ENCODE measurements at places on chromosomes 2 and 18. TPM values are rescaled to one million over a fixed set of nuclear protein-coding genes. Genes with fewer than 3 reads are reported as not detected.

Gene SKOR2
- not detected for total RNA-seq

GRCh38 chr2:77034445-77034844 lies 487.7 kb downstream of the LRRTM4 start:
- H3K27ac ChIP-seq = no peak overlapping the region
- no peak overlapping the region for H3K4me3 ChIP-seq
- H3K27me3 ChIP-seq = no peaks in the 10 kb centered on the region
- DNase-seq = no peak
- H3K4me1 ChIP-seq = no peaks in the 10 kb centered on the region
- no peaks in the 10 kb centered on the region for H3K36me3 ChIP-seq

- peak; percentile 22 for DNase-seq
- H3K27me3 ChIP-seq = no peaks in the 10 kb centered on the region
- H3K27ac ChIP-seq = no peak overlapping the region
- peak overlapping the region; percentile 41 for H3K4me3 ChIP-seq
- no peaks in the 10 kb centered on the region for H3K36me3 ChIP-seq
Observed at GRCh38 chr2:17830053-17831034, 14.1 kb downstream of the MSGN1 start.

- H3K27ac ChIP-seq = peak overlapping the region; percentile 76
- peak overlapping the region; percentile 87 for H3K4me3 ChIP-seq
- H3K4me1 ChIP-seq = peaks cover 18% of the 10 kb centered on the region
Observed at GRCh38 chr2:207711750-207712530, 500 bp downstream of the CCNYL1 start.

Gene FRZB
- total RNA-seq = 3.6 TPM
